A549 treated with CpdA at 1 μM for 4 hours (cell line): ENCODE measurements at places on chromosomes 12 and 14. TPM values are rescaled to one million over a fixed set of nuclear protein-coding genes. Genes with fewer than 3 reads are reported as not detected.

The BEGAIN gene
- 8.2 to 15.0 TPM (median 11.0 TPM) in 5 replicates for total RNA-seq

The RPGRIP1 gene
- total RNA-seq: 0.21 to 0.51 TPM (median 0.34 TPM) in 5 replicates

The TAS2R7 gene
- total RNA-seq: not detected in 5 replicates

The YAF2 gene
- total RNA-seq: 21.3 to 26.8 TPM (median 23.3 TPM) in 5 replicates

The NKX2-1 gene
- 0.03 to 0.06 TPM in 2 of 5 replicates, not detected in the others for total RNA-seq

The PTPRO gene
- 0.06 to 0.14 TPM in 2 of 5 replicates, not detected in the others for total RNA-seq

The GYS2 gene
- not detected in 5 replicates for total RNA-seq

The POTEM gene
- total RNA-seq: not detected in 5 replicates

The ACVR1B gene
- 12.0 to 17.3 TPM (median 15.4 TPM) in 5 replicates for total RNA-seq

The IL31 gene
- total RNA-seq: not detected in 5 replicates

The C3AR1 gene
- not detected in 5 replicates for total RNA-seq

The RAD51AP1 gene
- 16.5 to 25.1 TPM (median 18.3 TPM) in 5 replicates for total RNA-seq

The SLC11A2 gene
- total RNA-seq: 18.8 to 27.1 TPM (median 25.3 TPM) in 5 replicates

The KRT6A gene
- total RNA-seq: 0.15 to 0.42 TPM (median 0.29 TPM) in 5 replicates

The TSPAN19 gene
- 0.31 TPM in 1 of 5 replicates, not detected in the others for total RNA-seq

The KCNC2 gene
- total RNA-seq: not detected in 5 replicates

The GALNT16 gene
- 2.5 to 3.8 TPM (median 3.6 TPM) in 5 replicates for total RNA-seq
